Ascending aorta (tissue), 2 donors: ENCODE measurements at places on chromosomes 2 and 18.

GRCh38 chr2:219537657-219538488, 5.7 kb downstream of the CHPF start:
- DNase-seq, result no peak

- DNase-seq, result no peak
These were observed 533.3 kb downstream of the SOCS6 start for GRCh38 chr18:70822117-70822516.

DNA sequence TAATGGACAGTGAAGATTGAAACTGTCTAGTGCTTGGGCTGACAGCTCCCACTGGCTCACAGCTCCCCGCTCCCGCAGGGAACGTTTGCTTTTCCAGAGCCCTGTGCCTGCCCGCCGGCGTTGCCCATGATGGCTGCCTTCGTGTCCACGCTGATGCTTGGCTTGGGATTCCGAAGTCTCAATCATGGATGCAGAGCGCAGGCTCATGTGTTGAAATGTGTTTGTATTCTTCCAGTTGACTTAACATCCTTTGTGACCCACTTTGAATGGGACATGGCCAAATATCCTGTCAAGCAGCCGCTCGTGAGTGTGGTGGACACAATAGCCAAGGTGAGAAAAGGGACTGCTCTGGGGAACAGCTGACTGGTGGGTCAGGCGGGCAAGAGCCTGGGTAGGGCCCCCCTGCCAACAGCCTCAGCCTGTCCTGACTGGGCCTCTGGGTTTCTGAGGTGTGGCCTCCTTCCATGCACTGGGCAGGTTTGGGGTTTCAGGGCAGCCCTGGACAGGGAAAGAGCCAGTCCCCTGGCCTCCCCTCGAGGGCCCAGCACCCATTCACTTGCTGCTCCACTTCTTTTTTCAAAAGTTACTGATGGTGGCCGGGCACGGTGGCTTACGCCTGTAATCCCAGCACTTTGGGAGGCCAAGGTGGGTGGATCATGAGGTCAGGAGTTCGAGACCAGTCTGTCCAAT, 42.8 kb downstream of the ATP6V1C2 start:
- no peak for DNase-seq

- DNase-seq, result no peak
These were observed 283.0 kb downstream of the ALPK2 start for GRCh38 chr18:58345875-58346274.

DNA sequence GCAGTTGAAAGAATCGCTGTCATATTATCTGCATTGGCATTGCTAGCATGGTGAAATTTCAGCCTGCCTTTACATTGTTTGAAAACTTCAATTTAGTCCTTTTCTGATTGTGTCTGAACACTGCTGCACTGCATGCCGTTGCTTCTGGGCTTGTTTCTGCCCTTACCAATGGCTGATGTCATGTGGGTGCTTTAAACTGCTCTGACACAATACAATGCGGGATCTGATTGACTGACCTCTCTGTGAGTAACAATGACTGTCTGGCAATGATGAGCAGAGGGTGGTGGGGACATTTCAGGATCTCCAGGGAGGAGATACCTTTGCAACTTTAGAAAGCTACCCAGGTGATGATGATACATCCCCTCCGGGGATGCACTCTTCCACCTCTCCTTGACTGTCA, 119.5 kb upstream of the ZBTB14 start:
- DNase-seq, result no peak
